GM23338 (cell line): ENCODE measurements at places on chromosomes 2 and 18. TPM values are rescaled to one million over a fixed set of nuclear protein-coding genes. Genes with fewer than 3 reads are reported as not detected.

GPR45 gene
- 0.26 TPM in 1 of 2 replicates, not detected in the other for polyA plus RNA-seq

NOL4 gene
- polyA plus RNA-seq, result 0.33 and 0.63 TPM in 2 replicates

DNA sequence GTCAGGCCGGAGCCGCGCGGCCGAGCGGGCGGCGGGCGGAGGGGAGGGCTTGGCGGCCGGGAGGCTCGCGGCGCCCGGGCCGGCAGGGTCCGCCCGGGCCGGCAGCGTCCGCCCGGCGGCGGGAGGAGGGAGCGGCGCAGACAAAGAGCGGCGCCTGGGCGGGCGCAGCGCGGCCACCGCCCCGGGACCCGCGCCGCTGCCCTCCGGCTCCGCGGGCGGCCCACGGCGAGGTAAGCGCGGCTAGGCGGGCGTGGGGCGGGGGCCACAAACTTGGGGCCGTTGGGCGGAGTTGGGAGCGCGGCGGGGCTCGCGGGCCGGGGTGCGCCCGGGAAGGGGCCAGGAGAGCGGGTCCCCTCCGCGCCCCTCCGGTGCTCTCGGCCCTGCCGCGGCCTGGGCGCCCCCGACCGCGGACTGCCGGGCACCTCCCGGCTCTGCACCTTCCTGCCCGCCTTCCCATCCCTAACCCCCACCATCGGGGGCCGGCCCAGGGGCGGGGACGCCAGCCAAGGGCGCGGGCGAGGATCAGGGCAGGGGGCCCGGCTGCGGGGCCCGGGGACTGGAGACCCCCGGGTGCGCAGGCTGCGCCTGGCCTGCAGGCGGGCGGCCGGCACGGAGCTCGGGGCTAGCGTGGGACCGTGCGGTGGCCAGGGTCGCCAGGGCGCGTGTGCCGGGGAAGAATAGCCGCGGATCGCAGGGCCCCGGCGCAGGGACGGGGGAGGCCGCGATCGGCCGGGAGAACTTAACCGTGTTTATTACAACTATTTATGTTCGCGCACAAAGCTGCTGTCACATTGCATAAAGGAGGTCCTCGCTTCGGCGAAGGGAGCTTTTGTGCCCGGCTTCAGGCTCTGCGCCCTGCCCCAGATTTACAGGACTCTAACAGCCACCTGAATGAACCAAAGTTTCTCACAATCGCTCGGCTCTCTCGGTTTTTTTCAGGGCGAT, at the start of gene NCK2:
TSS of gene NCK2 (plus strand) at position 4 of the 945 bp plus-strand sequence. CDS start 110,152 bp downstream, outside the sequence.
- DNase-seq, result peak; percentile 53

DNA sequence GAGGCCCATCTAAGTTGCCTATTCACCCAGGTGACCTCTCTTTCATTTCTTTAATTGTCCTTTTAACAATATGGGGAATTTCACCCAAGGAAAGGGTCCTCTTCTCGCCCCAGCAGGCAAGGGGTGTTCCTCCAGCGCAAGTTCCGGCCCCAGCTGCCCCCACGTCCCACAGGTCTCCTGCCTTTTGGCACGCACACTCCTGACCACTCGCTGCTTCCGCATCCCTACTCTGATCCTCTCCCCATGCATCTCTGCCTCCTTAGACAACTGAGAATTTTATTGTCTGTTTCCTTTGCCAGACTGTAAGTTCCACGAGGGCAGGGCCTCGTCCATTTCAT, 684 bp upstream of the ARPC2 start:
- peak; percentile 5 for DNase-seq

GRCh38 chr2:96306370-96306769, 1.0 kb upstream of the SNRNP200 start:
- no peak for DNase-seq

DNA sequence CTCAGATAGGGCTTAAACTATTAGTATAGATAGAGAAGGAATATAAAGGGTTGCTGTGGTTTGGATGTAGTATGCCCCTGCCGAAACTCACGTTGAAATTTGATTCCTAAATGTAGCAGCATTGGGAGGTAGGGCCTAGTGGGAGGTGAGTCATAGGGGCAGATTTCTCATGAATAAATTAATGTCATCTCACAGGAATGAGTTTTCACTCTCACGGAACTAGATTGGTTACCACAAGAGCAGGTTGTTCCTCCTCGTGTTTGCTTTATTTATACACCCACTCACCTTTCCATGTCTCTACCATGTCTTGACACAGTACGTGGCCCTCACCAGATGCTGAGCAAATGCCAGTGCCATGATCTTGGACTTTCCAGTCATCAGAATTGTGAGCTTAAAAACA, 218.2 kb downstream of the RBM43 start:
- peak; percentile 11 for DNase-seq

GRCh38 chr18:45359275-45360009, 255.8 kb upstream of the SLC14A2 start:
- no peak for DNase-seq

DNA sequence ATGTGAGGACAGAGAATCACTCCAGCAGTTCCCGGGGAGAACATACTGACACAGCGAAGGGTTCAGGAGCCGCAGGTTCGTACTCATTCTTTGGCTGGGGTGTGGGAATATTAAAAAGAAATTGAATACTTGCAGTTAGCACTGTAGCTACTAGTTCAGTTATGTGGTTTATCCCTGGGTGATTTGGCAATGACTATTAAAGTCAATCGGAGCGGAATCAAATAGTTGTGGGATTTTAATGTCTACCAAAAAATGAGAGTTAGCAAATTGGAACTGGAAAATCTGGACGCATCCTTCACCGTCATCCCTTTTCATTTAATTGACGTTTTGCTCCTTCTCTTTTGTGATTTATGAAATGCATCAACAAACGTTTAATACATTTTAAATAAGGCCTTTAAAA, 50.8 kb downstream of the GBX2 start:
- DNase-seq, result no peak

DNA sequence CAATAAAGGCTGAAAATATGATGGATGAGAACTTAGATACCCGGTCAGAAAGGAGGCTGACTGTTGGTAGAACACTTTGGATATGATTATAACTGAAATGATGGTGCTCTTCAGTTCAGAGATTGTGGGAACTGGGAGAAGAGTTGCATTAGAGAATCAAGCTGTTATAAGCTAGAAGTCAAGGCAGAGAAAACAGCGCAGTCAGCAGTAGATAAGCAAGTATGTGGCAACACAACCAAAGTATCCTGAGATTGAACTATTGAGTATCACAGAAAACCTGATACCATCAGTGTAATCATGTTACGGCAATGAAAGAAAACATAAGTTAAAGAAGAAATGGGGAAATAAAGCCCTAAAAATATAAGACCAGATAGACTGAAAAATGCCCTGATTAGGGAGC, 633.9 kb upstream of the LRRTM1 start:
- no peak for DNase-seq

DNA sequence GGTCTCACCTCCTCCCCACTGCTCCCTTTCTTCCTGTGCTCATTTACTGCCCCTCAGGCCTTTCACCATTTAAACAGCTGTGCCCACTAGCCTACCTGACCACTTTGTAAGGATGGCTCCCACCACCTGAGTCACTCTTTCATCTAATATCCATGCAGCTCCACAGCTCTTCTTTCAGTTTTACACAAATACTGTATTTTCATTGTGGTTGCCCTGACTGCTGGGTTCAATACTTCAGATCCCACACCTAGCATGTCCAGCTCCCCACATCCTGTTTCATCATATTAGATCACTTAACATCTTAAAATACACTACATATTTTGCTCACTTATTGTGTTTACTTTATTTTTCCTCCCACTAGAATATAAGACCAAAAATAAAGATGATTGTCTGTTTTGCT, 1110.6 kb downstream of the TSN start:
- DNase-seq, result no peak
